Activated CD4-positive, alpha-beta T cell treated with anti-CD3 and anti-CD28 coated beads, Interleukin-2, amount 50 U/mL, for 1 hour (primary cell): ENCODE measurements at places on chromosomes 7 and 10.
A peak's percentile ranks its signal among the peaks of the same experiment; 100 is the strongest.

- DNase-seq: no peak
Observed at GRCh38 chr10:84237199-84238051, 3.9 kb downstream of the LRIT1 start.

DNA sequence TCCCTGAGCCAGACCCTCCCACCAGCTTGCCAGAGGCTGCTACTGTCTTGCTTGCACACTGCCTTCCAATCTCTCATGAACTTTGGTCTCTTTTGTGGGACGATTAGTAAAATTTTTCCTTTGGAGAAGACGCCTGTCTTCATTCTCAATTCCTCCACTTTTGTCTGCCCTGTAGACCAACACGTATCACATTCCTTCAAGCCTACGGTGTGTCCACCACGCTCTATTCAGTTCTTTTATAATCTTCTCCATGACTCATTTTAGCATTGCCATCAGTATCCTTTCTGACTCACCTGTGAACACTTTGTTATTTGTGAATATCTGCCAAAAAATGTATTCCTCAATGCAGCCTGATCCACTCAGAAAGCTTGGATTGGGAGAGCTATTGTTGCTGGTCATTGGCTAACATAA, 1.4 kb downstream of the GIMAP5 start:
- DNase-seq: no peak

DNA sequence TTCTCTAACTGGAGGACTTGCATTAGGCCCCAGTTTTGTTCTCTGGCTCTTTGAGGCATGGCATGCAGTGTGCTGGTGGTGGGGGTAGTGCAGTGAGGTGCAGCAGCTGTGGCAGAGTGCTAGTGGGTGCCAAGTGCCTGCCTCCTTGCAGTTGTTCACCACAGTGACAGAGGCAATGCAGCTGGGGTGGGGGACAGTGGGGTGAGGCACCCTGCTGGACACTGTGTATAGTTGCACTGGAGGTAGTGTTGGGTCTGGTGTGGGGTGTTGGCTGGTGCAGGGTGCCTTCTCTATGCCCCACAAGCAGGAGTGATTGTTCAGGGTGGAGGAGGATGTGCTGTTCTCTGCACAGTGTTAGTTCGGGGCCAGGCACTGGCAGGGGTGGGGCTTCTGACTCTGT, 21.7 kb upstream of the KEL start:
- DNase-seq: no peak

DNA sequence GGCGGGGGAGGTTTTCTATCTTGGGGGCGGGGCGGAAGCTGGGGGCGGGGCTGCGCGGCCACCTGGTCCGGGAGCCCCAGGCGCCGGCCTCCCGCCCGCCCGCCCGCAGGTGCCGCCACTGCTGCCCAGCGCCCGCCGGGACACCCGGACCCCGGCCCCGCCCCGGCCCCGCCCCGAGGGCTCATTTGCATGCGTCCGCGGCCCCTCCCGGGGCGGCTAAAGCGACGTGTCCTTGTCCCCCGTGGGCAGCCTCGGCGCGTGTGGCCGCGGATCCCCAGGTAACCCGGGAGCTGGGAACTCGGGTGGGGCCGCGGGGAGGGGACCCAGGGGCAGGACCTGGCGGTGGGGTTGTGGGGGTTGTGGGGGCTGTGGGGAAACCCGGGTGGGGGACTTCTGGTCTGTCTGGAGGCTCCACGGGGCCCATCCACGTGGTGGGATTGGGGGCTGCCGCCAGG, at the start of gene BHLHA15:
TSS of gene BHLHA15 (plus strand) at position 219 of the 455 bp plus-strand sequence. CDS start 871 bp downstream, outside the sequence.
- DNase-seq: peak; percentile 16

DNA sequence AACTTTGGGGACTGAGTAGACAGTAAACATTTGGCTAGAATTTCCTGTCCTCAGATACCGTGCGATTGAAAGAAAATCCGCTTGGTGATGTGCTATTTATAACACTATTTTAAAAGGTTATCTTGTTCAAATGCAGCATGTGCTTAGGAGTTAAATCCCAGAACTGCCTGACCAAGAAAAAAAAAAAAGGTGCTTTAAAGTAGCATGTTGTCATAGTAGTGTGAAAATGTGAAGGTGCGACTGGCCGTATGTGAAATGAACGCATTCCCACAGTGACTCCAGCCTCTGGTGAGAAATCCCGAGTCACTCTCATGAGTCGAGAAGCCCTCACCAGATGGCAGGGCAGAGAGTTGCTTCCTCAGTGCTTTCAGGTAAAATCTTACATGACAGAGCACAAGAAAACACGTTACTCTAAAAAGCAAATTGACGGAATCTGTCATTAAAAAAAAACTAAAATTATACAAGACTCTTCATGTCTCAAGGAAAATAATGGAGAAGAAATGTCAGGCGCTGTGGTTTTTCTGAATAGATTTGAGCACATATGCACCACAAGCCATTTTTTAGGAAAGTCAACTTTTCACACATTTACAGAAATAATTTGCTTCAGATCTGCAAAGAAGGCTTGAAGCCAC, 18.4 kb upstream of the KLF6 start:
- DNase-seq: no peak

- DNase-seq: no peak
Observed at GRCh38 chr7:93165447-93165846, 17.3 kb upstream of the SAMD9L start.

DNA sequence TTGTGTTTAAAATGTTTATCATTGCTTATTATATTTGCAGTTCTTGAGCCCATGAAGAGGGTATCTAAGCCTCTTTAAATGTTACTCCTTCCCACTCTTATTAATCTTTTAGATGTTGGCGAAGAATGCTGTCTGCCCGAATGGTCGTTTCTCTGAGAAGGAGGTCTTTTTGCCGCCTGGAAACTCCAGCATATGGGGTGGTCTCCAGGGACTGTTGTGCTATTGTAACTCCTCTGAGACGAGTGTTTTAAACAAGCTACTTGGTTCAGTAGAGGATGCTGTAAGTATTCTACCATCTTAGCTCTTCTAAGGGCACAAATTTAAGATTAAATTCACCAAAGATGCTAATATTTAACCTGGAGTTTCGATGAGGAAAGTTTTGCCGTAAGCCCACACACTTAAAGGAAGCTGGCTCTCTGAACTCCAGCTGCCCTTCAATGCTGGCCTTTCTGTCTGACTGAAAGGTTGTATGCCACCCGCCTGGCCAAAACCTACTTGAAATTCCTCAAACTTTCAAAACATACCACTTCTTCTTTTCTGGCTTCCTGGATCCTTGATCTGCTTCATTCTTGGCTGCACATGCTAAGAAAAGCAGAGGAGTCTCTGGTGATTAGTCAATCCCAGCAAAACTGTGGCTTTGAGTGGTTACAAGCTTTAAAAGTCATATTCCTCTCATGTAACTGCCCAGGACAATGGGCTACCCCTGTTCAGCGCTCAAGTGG, 74.7 kb downstream of the ABCA13 start:
- no peak for DNase-seq

GRCh38 chr7:81298951-81299666, 380.3 kb upstream of the SEMA3C start:
- no peak for DNase-seq

GRCh38 chr10:59362144-59362958, at the start of gene FAM13C:
Gene FAM13C (minus strand): TSS chr10:59362549. CDS start chr10:59362460, 89 bp downstream.
- peak; percentile 3 for DNase-seq

GRCh38 chr7:155274633-155275355, 22.9 kb upstream of the INSIG1 start:
- no peak for DNase-seq

GRCh38 chr10:123501148-123501547, 165.0 kb upstream of the GPR26 start:
- no peak for DNase-seq

DNA sequence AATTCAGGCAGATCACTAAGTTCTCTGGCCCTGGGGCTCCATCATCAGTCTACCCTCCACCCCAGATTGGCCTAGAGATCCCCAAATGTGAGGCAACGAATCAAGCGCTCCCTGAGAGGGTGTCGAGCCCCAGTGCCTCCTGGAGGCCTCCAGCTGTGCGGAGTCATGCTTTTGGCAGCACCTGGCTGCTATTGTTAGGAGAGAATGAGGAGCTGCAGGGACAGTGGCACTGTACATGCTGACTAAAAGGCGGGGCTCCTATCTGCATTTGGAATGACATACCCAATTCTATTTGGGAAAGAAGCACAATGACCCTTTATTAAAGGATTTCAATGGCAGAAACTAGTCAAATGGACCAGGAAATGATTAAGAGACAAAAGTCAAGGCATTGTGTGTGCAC, 161.8 kb downstream of the DPY19L1 start:
- no peak for DNase-seq

GRCh38 chr7:99190359-99191009, 17.4 kb downstream of the KPNA7 start:
- no peak for DNase-seq

DNA sequence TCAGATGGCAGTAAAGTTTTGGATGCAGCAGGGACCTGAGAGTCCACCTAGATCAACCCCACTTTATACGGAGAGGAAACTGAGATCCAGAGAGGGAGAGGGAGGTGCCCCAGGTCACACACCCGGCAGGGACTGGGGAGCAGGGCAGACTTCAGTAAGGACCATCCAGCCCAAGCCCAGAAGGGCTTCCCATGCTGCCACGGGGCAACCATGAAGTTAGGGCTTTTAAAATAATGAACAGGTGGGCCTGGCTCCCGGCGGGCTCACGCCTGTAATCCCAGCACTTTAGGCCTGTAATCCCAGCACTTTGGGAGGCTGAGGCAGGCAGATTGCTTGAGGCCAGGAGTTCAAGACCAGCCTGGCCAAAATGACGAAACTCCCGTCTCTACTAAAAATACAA, 98.5 kb downstream of the HIP1 start:
- no peak for DNase-seq

DNA sequence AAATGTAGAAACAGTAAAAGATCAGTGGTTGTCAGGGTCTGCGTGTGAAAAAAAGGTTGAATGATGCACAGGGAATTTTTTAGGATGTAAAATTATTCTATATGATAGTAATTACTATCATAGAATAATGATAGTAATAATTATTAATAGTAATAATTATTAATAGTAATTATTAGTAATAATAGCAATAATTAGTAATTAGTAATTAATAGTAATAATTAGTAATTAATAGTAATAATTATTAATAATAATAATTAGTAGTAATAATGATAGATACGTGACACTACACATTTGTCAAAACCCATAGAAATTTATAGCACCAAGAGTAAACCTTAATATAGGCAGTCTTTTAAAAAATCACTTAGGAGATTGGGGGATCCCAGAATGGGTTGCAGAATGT, 4.5 kb upstream of the NUDCD3 start:
- DNase-seq: no peak

GRCh38 chr10:56142092-56142728, 218.8 kb downstream of the ZWINT start:
- DNase-seq: no peak

DNA sequence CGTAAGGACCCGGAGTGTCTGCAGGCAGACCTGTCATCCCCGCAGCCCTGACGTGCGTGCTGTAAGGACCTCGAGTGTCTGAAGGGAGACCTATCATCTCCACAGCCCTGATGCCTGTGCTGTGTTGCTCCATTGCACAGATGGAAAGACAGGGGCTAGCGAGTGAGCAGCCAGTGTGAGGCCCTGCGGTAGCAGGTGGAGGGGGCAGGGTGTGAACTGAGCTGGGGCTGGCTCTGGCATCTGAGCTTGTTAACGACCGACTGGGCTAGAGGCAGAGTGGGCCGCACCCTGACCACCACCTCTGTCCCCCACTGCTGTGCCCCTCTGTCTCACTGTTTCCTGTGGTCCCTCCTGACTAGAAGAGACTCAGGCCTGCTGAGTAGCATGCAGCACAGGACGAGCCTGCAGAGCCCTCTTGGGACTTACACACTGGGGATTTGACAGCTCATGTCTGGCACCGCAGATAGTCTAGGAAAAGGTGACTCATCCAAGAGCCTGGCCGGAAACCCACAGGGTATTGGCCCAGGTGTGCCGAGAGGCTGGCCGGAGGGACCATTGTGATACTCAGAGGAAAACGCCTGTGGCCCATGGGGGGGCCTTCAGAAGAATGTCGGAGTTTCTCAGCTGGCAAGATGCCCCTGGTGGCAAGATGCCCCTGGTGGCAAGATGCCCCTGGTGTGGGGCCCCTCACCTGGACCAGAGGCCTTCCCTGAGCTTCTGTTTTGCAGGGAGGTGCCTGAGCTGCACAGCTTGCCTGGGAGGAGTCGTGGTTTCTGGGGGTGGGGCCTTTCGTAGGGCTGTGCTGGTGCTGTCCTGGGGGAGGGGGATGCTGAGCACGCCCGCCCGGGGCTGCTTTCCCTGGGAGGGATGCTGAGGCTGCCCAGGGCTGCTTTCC, 34.3 kb downstream of the INPP5A start:
- peak; percentile 36 for DNase-seq

GRCh38 chr10:124565565-124566221, 104.1 kb downstream of the LHPP start:
- no peak for DNase-seq

GRCh38 chr10:21953585-21954057, 49.9 kb downstream of the DNAJC1 start:
- no peak for DNase-seq

DNA sequence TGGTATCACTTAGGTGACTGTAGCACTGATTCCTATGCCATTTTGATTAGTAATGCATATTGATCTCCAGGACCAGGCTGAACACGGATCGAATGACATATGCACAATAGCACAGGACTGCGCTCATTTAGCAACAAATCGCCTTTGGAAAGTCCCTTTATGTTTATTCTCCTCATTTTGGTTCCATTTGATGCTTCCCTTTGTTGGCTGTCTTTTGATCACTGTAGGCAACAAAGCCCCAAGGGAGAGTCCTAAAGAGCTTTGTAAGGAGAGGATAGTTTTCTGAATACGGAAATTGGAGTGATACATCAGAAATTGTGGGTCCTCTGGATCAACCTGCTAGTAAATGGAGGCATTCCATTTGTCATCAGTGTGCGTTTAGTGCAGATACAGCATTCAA, 1111.4 kb downstream of the SORCS1 start:
- no peak for DNase-seq

GRCh38 chr10:26479766-26480492, 41.8 kb downstream of the APBB1IP start:
- DNase-seq: peak; percentile 31

DNA sequence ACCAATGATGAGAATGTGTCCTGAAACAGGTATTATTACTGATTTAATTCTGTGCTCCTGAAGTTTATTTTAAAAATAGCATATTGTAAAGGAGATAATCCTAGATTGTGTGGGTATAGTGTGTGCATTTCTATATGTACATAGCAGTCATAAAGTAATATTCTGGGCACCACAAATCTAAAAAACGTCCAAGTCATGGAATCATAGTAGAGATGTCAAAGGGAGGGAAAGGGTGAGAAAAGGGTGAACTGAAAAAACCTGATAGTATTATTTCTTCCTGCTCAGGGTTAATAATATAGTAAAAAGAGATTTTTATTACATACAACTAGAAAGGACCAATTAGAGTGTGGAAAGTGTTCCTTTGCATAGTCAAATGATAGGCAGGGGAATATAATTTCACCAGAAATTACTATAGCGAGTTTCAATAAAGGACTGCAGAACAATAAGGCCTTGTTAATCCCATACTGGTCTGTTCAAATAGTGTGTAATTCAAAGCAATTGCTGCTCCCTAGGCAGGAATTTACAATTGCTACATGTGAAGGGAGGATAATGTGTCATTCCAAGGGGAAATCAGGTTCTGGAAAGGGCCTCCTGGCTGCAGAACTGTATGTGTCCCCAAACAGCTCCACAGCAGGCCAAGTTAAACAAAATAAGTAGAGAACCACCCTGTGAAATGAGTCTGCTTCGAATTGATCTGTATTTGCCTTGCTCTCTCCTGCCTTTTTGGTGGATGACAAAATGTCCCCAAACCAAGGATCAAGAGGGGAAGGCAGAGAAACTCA, 42.5 kb upstream of the KMT2E start:
- DNase-seq: no peak

- no peak for DNase-seq
Observed at GRCh38 chr7:55641811-55642210, 69.5 kb upstream of the VOPP1 start.
